ENCODE measurements at places on chromosomes 12 and 14.

DNA sequence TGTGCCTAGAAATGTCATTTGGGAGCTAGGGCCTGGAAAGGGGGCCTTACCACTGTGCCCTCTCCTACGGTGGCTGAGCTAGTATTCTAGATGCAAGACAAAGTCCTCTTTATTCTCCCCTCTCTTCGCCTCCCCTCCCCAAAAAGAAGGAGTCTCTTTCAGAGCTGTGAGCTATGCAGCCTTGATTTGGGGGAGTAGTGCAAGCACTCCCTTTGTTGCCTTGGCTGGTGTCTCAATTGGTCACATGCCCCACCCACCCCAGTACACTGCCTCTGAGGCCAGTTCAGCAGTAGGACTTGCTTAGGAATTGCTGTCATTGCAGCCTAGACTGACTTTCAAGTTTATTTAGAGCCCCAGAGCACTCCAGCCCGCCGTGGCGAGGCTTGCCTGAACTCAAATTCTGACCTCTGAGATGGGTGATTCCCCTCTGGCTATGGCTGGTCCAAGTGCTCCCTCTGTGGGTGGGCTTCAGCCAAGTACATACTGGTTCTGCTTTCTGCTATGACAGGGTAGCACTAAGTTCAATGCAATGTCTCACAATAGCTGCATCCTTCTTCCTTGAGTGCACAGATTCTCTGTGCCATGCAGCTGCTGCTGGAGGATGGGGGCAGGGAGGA lies 37.0 kb upstream of the FBXO33 start:
- DNase-seq: no peak

GRCh38 chr12:77062396-77062795 lies 3.0 kb downstream of the E2F7 start:
- DNase-seq: no peak

- DNase-seq: no peak
Measured at GRCh38 chr12:10697156-10697555, 23.3 kb upstream of the STYK1 start.

GRCh38 chr14:73784181-73784987 lies 67.2 kb upstream of the PTGR2 start:
- no peak for DNase-seq

GRCh38 chr14:74935360-74935680 lies 12.3 kb upstream of the RPS6KL1 start:
- no peak for DNase-seq
